NCI-H460 (cell line): ENCODE measurements at places on chromosomes 12 and 14. TPM values are rescaled to one million over a fixed set of nuclear protein-coding genes. Genes with fewer than 3 reads are reported as not detected.

NUAK1 gene
- 13.4 and 19.5 TPM in 2 replicates for total RNA-seq

DNAJC22 gene
- total RNA-seq = 1.7 and 2.2 TPM in 2 replicates

ENDOU gene
- 0.17 and 0.37 TPM in 2 replicates for total RNA-seq

C3AR1 gene
- not detected in 2 replicates for total RNA-seq

LIN52 gene
- total RNA-seq = 8.1 and 9.8 TPM in 2 replicates

SFSWAP gene
- total RNA-seq = 34.6 and 36.6 TPM in 2 replicates

PHETA1 gene
- 4.8 and 4.9 TPM in 2 replicates for total RNA-seq

MGAT4C gene
- total RNA-seq = 0.12 and 0.37 TPM in 2 replicates

HCAR2 gene
- total RNA-seq = 0.17 TPM in 2 replicates

MYF5 gene
- total RNA-seq = not detected in 2 replicates

BEST3 gene
- total RNA-seq = not detected in 2 replicates

BHLHE41 gene
- 0.98 and 2.7 TPM in 2 replicates for total RNA-seq

RNF212B gene
- total RNA-seq = not detected in 2 replicates

NEUROD4 gene
- total RNA-seq = not detected in 2 replicates

PTCSC3 gene
- total RNA-seq = not detected in 2 replicates

RBMS2 gene
- 49.6 and 52.8 TPM in 2 replicates for total RNA-seq

TXNDC16 gene
- total RNA-seq = 2.7 and 3.4 TPM in 2 replicates

EVL gene
- total RNA-seq = 22.9 and 23.4 TPM in 2 replicates

MYRFL gene
- total RNA-seq = not detected in 2 replicates

ZNF891 gene
- total RNA-seq = 2.5 and 3.6 TPM in 2 replicates

SERPINA3 gene
- not detected in 2 replicates for total RNA-seq

CDH24 gene
- 4.4 and 4.6 TPM in 2 replicates for total RNA-seq

ADAM21 gene
- 0.27 TPM in 1 of 2 replicates, not detected in the other for total RNA-seq

PUS1 gene
- 37.7 and 42.2 TPM in 2 replicates for total RNA-seq

C1QL4 gene
- 0.50 and 0.55 TPM in 2 replicates for total RNA-seq

RERGL gene
- not detected in 2 replicates for total RNA-seq

PNN gene
- 32.5 and 48.9 TPM in 2 replicates for total RNA-seq
